ENCODE measurements at places on chromosomes 7 and 10.

- no peak for DNase-seq
Observed at GRCh38 chr10:79103585-79103984, 34.8 kb downstream of the ZMIZ1 start.

GRCh38 chr7:97732565-97733275, 834 bp downstream of the TAC1 start:
- peak; percentile 40 for DNase-seq

DNA sequence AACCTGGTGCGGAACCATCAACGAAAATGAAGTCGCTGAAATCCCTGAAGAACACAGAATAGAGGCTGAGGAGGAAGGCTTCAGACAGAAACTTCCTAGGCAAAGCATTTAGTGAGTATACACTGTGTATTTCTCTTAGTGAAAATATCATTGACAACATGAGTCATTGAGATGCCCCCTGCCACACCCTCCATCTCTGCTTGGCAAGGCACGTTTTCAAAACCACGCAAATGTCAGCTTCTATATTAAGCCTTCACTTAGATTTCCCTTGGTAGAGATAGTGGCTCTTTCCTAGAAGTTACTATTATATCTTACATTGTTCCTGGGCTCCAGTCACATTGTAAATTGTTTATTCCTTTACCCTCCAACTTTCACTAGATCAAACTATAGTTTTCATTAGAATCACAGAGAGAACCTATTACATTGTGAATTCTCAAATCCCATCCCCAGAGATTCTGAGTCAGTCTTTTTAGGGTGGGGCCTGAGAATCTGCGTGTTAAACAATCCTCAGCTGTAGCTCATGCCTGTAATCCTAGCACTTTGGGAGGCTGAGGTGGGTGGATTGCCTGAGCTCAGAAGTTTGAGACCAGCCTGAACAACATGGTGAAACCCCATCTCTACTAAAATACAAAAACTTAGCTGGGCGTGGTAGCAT, 4.6 kb upstream of the SKAP2 start:
- DNase-seq: no peak

GRCh38 chr7:51220226-51220625, 96.4 kb downstream of the COBL start:
- peak; percentile 6 for DNase-seq

GRCh38 chr7:141335164-141335563, 216.0 kb upstream of the AGK start:
- no peak for DNase-seq

DNA sequence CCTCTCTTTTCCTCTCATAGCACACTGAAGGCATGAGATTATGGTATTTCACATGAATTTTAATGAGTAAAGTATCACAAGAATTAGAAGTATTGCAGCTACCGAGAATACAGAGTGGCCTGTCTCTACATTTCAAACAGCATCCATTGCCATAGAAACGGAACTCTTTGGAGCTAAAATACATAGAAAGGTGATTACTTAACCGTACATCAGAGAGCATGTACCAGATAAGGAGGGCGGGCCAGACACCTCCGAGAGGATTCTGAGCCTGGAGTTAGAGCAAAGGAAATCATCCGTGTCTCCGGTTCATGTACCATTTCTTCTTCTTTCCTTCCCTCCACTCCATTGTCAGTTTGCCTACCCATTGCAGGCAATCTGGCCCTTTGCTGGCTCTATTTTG, 196.7 kb downstream of the KLF6 start:
- no peak for DNase-seq
